ENCODE measurements at places on chromosomes 2 and 18.

- DNase-seq, result no peak
These were observed 34.9 kb downstream of the SMAD7 start for GRCh38 chr18:48915626-48916425.

DNA sequence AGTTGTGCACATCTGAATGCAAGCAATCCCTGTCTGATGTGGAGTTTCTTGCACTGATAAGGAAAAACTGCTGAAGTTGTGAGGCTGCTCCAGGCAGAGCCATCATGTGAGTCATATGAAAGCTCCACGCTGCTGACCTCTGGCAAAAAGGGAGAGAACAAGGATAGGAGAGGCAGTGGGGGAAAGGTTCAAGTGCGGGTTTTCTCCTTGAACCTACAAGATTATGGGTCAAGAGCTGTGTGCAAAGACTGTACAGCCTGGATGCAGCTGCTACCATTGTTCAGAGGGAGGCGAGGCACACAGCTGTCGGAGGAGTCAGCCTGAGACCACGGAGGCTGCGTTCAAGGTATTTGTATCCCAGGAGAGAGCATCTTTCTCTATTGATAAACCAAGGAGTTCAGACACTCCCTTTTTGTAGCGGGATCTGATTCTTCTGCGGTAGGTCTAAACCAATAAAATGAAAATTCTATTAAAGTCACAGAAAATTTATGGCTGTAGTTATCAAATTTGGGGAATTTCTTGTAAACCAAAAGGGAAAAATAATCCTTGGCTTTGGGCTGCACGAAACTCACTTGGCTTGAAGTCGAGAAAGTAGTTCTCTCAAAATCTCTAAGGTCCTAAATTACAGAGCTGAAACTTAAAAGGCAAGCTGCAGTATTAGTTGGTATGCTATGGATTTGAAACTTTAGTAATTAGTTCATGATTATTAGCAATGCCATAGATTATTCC is at the start of gene CDK15:
Gene CDK15, plus strand, starts transcription at position 96 of the 729 bp plus-strand sequence. Its CDS starts 128 bp downstream, at position 224.
- DNase-seq, result no peak

DNA sequence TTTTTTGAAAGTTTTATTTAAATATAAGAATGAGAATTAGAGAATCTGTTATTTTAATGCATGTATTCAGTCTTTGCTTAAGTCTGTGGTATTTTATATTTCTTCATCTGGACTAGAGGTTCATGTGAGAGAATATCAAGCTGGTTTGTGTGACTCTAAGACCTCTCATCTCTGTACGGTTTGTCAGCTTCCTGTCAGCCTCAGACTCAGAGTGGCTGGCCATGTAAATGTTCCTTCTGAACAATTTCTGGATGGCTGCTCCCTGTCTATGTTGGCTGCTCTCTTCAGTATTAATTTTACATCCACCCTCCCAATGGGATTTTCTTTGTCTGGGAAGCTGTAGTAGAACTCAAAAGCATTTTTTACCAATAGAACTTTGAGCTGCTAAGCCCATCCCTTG is 225.3 kb upstream of the THUMPD2 start:
- no peak for DNase-seq

- DNase-seq, result no peak
These were observed 2.1 kb downstream of the GULP1 start for GRCh38 chr2:188293601-188294351.

- DNase-seq, result no peak
These were observed 543.8 kb downstream of the ERBB4 start for GRCh38 chr2:211994806-211995205.

GRCh38 chr18:45686891-45687611 is 36.9 kb upstream of the SLC14A1 start:
- DNase-seq, result no peak

- DNase-seq, result no peak
These were observed at the start of gene TRABD2A for GRCh38 chr2:84880645-84881521. TRABD2A (minus strand) TSS chr2:84881084; CDS start chr2:84881039, 45 bp downstream.

GRCh38 chr18:22233266-22233665 is 63.9 kb downstream of the GATA6 start:
- DNase-seq, result no peak

- peak; percentile 34 for DNase-seq
These were observed 123.3 kb downstream of the CLIP4 start for GRCh38 chr2:29238497-29238896.

DNA sequence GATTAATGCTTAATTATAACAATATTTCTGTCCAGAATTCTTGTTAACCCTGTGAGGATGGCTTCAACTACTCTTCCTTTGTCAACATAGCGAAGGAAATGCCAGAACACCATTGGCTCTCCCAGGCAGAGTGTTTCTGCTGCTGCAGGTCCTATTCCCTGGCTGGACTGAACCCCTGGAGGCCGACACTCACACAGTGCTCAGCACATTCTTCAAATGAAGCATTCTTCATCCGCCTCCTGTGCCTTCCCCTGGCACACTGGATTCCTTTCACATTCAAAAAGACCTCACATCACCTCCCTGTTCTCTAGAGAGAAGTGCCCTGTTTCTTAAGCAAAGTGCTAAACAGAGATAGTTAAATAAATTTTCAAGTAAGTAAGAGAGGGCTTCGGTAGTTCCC is 187.3 kb upstream of the MSH6 start:
- DNase-seq, result no peak

- DNase-seq, result no peak
These were observed 84.6 kb downstream of the MYL12B start for GRCh38 chr18:3346487-3346886.

- DNase-seq, result peak; percentile 23
These were observed 2.2 kb upstream of the PDIA6 start for GRCh38 chr2:10814571-10815331.

- DNase-seq, result no peak
These were observed 18.0 kb upstream of the FAP start for GRCh38 chr2:162261032-162261945.

GRCh38 chr2:237131749-237132533 is 46.3 kb downstream of the COPS8 start:
- no peak for DNase-seq

GRCh38 chr2:165952741-165953211 is 800 bp downstream of the TTC21B start:
- DNase-seq, result peak; percentile 12

DNA sequence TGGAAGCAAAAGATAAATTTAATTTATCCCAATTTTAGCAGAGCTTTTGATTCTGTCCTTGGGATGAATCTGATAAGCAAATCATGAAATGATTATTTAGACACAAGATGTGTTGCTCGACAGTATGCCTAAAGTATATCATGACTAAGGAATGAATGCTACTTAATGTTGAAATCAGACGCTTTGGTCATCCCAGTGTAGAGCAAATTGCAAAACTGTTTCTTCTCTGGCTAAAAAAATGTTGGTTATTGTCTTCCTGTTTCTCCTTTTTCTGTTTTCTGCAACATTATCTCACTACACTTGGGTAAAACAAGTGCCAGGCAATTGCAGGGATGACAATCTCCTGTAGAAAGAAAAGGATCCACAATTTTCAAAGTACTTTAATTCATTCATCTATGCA is 66.4 kb downstream of the BABAM2 start:
- no peak for DNase-seq

DNA sequence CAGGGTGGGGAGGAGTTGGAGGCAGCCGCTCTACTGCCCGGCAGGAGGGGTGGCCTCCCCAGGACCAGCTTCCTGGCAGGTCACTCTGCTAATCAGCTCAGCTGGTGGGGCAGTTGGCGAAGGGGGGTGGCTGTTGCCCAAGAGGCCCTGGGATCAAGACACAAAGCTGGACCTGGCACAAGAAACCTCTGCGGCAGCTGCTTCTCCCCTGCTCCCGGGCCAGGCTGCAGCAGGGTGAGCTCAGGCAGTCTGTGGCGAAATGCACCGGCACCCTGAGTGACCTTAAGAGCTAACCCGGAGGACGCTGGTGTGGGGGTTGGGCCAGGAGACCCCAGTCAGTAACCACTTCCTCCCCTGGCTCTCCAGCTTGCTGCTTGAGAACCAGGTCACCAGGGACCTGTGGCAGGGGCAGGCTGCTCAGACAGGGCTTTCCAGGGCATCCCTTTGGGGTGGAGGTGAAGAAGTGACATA is 31.1 kb downstream of the TOGARAM2 start:
- DNase-seq, result no peak

GRCh38 chr18:79221136-79221535 is 151.9 kb downstream of the ATP9B start:
- DNase-seq, result no peak

DNA sequence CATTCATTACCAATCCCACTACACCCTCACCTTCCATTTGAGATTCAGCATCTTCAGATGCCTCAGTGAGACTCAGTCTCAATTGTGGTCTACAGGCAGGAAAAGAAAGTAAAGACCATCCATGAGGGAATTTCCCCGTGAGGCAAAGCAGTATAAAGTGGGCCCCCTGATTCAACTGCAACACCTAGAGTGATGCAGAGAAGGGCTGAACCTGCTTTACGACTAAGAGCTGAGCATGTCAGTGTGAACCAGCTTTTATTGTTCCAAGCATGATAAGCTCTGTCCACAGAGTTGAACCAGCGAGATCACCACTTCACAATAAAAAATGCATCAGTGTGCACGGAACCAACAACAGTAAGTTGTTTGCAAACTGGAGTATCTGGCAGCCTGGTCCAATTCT is 357.6 kb upstream of the ATP5MC3 start:
- no peak for DNase-seq

- no peak for DNase-seq
These were observed 11.1 kb upstream of the SATB2 start for GRCh38 chr2:199468561-199469513.

GRCh38 chr2:156592809-156593593 is 156.8 kb downstream of the GPD2 start:
- DNase-seq, result no peak

DNA sequence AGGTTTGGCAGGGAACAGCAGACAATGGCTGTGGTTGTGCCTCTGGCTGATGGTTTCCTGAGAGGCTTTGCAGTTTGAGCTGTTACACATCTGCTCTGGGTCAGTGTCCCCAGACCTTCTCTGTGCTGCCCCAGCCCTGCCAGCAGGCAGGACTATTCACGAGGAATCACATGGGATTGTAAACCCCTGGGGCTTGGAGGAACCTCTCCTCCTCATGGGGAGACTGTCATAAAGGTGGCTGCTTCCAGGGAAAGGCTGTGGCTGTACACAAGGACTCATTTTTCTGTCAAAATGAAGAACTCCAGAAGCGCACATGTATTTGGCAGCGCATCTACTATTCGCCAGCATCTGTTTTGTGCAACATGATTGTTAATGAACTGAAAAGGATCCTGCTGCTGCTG is 142.6 kb upstream of the CYP1B1 start:
- DNase-seq, result no peak

- DNase-seq, result no peak
These were observed 26.3 kb upstream of the CFAP36 start for GRCh38 chr2:55493220-55493619.

DNA sequence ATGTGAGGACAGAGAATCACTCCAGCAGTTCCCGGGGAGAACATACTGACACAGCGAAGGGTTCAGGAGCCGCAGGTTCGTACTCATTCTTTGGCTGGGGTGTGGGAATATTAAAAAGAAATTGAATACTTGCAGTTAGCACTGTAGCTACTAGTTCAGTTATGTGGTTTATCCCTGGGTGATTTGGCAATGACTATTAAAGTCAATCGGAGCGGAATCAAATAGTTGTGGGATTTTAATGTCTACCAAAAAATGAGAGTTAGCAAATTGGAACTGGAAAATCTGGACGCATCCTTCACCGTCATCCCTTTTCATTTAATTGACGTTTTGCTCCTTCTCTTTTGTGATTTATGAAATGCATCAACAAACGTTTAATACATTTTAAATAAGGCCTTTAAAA is 50.8 kb downstream of the GBX2 start:
- DNase-seq, result no peak

GRCh38 chr2:149394864-149395263 is 64.5 kb downstream of the LYPD6 start:
- DNase-seq, result no peak

GRCh38 chr2:62858231-62858832 is 152.8 kb downstream of the EHBP1 start:
- no peak for DNase-seq

- DNase-seq, result no peak
These were observed 11.5 kb upstream of the HES6 start for GRCh38 chr2:238251331-238251730.

DNA sequence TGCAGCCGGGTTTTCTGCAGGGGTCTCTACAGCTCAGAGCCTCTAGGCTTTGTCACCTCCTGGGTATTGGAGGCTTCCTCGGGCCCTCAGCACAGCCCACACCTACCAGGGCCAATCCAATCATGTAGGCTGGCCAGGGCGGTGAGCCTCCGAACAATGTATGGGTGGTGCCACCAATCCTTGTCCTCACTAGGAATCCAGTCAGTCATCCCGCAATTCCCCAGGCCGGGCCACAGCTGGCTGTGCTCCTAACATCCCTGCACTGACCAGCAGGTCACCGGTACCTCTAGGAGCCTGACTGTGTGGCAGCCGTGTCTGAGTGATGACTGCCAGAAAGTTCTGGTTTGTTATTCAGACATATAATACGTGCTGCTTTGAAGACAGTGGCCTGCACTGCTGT is 129.4 kb downstream of the SH3RF3 start:
- DNase-seq, result no peak

- DNase-seq, result no peak
These were observed 218.2 kb downstream of the CYP26B1 start for GRCh38 chr2:71929482-71929772.

DNA sequence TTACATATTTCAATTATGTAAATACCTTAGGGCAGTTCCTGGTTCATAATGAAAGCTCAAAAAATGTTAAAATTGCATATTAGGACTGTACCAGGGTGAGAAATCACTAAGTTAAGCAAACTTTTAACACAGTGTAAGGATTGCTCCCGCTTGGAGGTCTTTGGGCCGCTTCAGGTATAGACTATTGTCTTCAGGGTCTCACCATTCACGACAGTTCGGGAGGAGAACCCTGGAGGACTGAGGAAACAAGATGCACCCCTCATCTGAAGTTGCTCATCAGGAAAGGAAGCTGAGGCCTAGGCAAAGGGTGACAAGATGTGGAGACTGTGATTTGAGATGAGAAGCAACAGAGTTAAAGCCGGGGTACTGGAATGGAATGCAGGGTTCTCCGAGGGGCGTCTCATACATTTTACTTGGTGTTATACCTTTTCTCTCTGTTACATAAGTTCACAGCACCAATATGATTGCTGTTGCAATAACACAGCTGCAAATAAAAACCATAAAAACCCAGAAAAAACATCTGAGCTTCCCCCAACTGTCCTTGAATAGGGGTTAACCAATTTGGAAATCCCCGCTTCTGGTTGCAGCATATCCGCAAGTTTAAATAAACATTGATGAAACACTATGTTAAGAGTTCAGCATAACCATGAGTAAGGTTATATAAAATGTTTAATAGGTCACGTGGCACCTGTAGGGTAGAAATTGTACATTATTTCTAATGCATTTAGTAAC is 40.1 kb downstream of the FBXO48 start:
- DNase-seq, result no peak

- no peak for DNase-seq
These were observed 118.4 kb downstream of the BCL2L11 start for GRCh38 chr2:111239107-111239506.

- no peak for DNase-seq
These were observed 70.0 kb upstream of the THUMPD2 start for GRCh38 chr2:39849064-39849463.
